ENCODE measurements at places on chromosomes 12 and 14.
A peak's percentile ranks its signal among the peaks of the same experiment; 100 is the strongest.

DNA sequence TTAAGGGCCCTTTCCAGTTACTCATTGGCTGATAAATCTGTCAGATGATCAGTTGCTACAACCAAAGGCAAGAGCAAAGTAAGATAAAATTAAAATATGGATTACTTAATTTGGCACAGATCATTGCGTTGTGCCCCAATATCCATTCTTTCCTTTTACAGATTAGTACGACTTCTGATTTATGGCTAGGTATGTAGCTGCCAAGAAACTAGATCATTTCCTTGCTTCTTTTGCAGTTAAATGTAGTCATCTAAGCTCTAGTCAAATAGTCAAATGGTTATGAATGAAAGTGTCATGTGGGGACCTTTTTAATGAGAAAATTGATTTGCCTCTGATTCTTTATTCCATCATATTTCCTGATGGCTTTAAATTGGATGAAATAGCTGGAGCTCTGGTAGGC is 1039.9 kb upstream of the FLRT2 start:
- DNase-seq, result no peak

DNA sequence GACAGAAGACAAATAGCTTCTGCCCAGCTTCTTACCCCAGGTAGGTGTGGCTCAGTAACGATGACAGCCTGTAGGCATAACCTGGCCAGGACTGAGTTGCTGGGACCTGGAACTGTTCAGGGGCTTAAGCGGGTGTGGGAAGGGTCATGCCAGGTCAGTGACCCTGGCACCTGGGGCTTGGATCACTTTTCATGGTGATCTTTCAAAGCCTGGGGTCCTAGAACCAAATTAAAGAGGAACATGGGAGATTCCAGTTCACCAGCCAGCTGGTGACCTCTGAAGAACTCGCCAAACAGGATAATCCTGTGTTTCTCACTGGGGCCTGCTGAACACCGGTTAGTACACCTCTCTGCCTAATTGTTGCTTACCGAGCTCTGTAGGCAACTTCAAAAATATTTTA is 102.6 kb upstream of the LMNTD1 start:
- DNase-seq, result no peak

GRCh38 chr12:12032260-12032791 is 38.4 kb upstream of the BCL2L14 start:
- DNase-seq, result no peak

DNA sequence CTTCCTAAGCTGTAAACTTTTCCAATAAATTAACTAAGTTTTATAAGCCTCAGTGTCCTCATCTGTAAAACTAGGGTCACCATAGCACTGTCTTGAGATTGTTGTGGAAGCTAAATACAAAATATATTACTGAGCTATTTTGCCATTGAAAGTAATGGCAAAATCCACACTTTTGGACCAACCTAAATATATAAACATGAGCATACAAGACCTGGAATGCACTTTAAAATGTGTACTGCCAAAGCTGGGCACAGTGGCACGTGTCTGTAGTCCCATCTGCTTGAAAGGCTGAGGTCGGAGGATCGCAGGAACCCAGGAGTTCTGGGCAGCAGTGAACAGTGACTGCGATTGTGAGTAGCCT is 29.8 kb upstream of the SINHCAF start:
- DNase-seq, result no peak

- no peak for DNase-seq
Observed at GRCh38 chr14:51554339-51554920, 97.3 kb upstream of the FRMD6 start.

GRCh38 chr12:92539110-92539749 is 163.6 kb upstream of the PLEKHG7 start:
- DNase-seq, result no peak

- DNase-seq, result no peak
Observed at GRCh38 chr14:63632932-63633514, 8.6 kb downstream of the WDR89 start.

GRCh38 chr14:103453791-103454190 is 68.6 kb downstream of the MARK3 start:
- no peak for DNase-seq

- DNase-seq, result no peak
Observed at GRCh38 chr14:28130610-28131284, 635.8 kb upstream of the FOXG1 start.

DNA sequence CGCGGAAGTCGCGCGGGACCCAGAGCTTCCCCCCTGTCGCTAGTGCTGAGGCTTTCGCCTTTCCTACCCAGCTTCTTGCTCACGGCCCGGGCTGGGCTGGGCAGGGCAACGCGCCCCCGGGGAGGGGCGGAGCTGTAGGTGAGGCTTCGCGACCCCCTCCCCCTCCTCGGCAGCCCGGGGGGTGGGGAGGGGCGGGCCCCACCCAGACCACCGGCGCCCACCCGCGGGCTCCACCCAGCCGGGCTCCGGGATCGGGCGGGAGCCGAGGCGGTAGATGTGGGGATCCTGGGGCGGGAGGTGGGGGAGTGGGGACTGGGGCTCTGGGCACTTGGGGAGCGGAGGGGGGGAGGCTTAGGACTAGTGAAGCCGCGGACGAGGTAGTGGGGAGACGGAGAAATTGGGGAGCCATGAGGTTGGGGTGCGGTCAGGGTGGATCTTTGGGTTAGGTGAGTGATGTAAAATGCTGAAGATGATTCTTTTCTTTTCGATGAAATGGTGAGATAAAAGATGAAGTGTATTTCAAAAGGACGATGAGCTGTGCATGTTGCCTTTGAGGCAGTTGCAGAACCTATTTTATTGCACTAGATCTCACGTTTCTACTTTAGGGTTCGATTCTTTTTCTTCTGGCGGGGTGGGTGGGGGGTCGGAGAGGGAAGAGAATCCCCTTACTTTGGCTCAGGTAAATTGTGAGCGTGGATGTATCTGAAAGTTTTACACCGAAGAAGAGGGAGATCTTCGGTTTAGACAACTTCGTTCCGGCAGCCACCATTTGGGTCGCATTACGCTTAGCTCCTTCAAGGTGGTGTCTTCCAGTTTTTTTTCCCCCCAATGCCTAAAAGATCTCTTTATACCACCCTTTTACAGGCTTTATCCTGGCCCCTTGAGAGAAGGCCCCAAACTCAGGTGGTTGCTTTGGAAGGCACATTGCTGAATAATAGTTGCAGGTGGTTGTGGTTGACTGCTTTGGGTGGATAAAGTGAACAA is 619 bp downstream of the ERC1 start:
- no peak for DNase-seq

GRCh38 chr14:80206351-80207080 is 4.8 kb downstream of the DIO2 start:
- no peak for DNase-seq

DNA sequence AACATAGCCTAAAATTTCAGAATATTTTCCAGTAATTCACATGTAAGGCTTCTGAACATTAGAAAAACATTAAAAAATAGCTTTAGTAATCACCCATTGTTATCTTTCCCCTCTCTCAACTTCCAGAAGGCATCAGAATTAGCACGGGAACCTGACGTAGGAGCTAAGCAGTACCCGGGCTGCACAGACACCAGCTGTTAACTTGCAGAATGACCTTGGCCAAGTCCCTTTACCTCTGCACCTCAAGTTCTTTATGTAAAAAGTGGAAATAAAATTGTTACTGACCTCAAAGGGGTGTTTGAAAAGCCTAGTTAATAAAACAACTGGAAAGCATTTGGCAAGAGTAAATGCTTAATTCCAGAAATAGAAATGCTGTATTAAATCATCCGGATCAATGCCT is 7.2 kb downstream of the TPH2 start:
- DNase-seq, result no peak

DNA sequence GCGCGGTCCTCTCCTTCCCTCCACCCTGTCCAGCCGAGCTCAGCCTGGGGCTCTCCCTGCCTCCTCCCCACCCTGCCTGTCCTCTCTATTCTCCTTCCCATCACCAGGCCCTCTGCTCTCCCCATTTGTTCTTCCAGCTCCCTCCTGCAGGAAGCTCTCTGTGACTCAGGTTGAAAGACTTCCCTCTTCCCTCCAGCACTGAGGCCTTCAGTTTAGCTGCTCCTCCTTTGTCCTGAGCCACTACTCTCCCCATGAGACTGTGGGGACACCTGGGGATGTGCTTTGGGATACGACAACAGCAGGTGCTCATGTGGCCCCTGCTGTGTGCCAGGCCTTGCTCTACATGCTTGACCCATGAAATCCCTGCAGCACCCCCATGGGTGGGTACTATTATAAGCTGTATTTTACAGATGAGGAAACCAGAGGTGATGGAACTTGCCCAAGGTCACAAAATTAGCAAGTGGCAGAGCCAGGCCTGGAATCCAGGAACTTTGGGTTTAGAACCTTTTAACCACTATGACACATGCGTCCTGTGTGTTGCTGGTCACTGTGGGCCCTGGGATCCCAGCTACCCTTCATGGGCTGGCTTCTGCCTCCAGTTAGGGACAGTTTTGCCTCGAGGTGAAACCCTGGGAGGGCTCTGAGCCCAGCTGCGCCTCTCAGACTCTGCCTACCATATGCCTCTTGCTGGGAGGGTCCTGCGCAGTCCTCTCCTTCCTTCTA is 5.5 kb downstream of the KRT80 start:
- DNase-seq, result no peak

DNA sequence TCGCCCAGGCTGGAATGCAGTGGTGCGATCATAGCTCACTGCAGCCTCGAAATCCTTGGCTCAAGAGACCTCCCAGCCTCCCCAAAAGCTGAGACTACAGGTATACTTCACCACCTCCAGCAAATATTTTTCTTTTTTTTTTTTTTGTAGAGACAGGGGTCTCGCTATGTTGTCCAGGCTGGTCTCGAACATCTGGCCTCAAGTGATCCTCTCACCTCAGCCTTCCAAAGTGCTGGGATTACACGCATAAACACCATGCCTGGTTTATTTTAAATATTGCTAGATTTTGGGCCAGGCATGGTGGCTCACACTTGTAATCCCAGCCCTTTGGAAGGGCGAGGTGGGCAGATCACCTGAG is 26.7 kb upstream of the UBC start:
- DNase-seq, result no peak

- no peak for DNase-seq
Observed at GRCh38 chr12:110906985-110907384, 13.4 kb downstream of the MYL2 start.

- peak; percentile 13 for DNase-seq
Observed at GRCh38 chr12:63151623-63152320, 771 bp upstream of the AVPR1A start.

- DNase-seq, result no peak
Observed at GRCh38 chr14:80942191-80942600, 658 bp upstream of the CEP128 start.

DNA sequence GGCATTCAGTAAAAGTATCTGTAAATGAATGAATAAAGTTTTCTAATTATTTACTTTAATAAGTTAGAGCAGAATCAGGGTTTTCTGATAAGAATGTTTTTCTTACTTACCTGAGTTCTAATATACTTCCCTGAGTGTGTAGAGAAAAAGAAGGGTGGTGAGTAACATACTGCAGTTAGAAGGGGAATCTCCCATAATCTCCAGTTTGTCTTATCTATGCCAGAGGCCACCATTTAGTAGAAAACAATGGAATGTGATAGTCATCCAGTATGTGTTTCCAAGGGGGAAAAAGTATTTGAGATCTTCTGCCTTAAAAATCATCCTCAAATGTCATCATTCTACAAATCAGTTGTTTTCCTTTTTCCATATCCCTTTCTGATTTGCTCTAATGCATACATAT is 56.5 kb upstream of the PAWR start:
- no peak for DNase-seq

- DNase-seq, result peak; percentile 52
Observed at GRCh38 chr14:91311284-91311662, 66.8 kb upstream of the GPR68 start.

GRCh38 chr12:50551866-50552265 is 47.1 kb downstream of the DIP2B start:
- DNase-seq, result no peak

DNA sequence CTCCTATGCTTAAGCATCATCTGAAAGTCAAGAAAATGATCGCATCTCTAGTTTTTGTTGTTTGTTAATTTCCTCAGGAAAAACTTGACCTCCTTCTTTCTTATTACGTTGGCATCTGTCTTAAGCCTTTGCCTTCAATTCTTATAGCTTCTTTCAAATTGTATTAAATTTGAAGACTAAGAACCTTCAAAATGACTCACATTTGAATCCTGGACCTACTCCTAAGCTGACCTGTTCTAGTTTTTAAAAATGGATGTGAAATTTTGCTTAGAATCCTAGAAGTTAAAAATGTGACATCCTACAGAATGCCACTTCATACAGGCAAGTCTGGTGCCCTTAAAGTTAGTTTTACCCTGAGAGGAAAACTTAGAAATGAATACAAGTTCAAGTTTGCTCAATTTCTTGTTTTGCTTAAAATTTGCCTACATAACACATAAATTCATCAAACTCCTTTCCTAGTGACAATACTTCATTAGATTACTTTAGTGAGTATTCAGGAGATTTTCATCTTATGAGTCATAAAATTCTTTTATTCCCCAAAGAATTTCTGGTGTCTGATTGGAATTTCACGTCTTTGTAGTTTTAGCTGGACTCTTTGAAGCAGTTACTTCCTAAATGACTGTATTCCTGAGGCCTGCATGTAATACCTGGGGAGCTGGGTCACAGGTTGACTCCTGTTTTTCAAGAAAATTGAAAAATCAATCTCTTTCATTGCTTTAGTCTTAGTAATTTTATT is 152.3 kb downstream of the MSRB3 start:
- DNase-seq, result no peak

GRCh38 chr12:117105902-117106301 is 6.7 kb upstream of the TESC start:
- DNase-seq, result peak; percentile 10

- DNase-seq, result no peak
Observed at GRCh38 chr14:76462330-76462729, 86.4 kb downstream of the ESRRB start.

GRCh38 chr12:116384691-116385485 is 107.4 kb upstream of the MED13L start:
- DNase-seq, result no peak

- DNase-seq, result no peak
Observed at GRCh38 chr14:82009076-82009475, 475.4 kb upstream of the SEL1L start.

- no peak for DNase-seq
Observed at GRCh38 chr12:117208811-117209455, 18.7 kb upstream of the FBXO21 start.

GRCh38 chr14:83913476-83913875 is 1616.5 kb upstream of the FLRT2 start:
- DNase-seq, result no peak

DNA sequence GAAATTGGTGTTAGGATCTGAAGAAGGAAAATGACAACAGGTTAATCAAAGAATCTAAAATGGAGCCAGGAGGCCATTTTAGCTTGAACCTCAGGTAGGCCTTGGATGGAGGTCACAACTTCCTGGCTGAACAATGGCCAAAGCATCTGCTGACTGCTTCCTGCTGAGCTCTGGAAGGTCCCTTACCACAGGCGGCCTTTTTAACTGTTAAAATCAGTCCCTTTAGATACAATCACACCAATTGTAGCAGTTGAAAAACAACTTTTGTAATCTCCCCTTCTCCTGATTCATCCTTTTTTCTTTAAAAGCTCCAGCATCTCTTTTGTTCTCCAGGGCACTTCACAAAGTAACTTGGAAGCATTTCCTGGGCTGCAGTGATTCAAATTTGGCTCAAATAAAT is 388.8 kb downstream of the PDZRN4 start:
- no peak for DNase-seq

GRCh38 chr12:95970905-95971304 is 25.2 kb downstream of the HAL start:
- DNase-seq, result no peak
